ENCODE measurements at places on chromosomes 7 and 10.

DNA sequence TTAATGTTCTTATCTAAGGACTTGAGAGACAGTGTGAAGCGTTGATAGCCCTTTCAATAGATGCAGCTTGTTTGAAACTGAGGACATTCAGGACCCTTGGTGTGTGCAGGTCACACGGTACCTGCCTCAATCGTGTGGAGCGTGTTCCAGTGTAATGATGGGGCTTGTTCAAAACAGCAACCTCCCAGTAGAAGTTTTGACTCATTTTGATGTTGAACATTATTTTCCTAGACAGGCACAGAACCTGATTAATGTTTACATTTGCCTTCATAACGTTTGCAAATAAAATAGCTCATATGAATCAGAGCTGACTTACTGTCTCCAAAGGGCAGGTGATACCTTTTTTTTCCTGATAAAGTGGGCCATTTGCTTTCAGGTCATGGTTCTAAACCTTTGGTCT lies 21.3 kb downstream of the RBM17 start:
- no peak for DNase-seq

DNA sequence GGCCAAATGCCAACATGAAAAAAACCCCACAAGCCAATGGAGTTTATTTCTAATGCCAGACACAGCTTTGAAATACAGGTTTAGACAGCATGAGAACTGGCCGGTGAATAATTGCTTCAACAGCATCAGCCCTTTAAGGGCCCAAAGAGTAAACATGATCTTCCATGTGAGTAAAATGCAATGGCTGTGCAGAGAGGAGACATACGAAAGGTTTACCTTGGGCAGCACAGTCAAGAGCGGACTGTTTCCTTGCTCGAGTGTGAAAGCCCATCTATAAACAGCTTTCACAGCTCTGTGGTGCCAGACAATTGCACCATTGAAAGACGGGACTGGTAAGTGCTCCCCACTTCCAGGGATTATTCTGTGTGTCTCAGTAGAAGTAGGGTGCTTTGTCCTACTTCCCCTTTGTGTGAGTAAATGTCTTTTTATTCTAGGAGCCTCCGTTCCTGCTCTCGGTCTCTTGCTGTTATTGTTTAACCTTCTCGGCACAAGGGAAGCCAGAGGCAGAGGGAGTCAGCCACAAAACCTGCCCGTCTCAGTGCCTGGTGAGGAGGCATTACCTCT lies 77.8 kb upstream of the KAT6B start:
- DNase-seq, result no peak

GRCh38 chr10:89421018-89421476 lies 6.7 kb downstream of the IFIT5 start:
- DNase-seq, result no peak

GRCh38 chr7:113606325-113606724 lies 312.5 kb downstream of the PPP1R3A start:
- no peak for DNase-seq

GRCh38 chr7:154699417-154699816 lies 303.5 kb downstream of the PAXIP1 start:
- DNase-seq, result no peak
